DND-41 (cell line): ENCODE measurements at places on chromosomes 7 and 10.

DNA sequence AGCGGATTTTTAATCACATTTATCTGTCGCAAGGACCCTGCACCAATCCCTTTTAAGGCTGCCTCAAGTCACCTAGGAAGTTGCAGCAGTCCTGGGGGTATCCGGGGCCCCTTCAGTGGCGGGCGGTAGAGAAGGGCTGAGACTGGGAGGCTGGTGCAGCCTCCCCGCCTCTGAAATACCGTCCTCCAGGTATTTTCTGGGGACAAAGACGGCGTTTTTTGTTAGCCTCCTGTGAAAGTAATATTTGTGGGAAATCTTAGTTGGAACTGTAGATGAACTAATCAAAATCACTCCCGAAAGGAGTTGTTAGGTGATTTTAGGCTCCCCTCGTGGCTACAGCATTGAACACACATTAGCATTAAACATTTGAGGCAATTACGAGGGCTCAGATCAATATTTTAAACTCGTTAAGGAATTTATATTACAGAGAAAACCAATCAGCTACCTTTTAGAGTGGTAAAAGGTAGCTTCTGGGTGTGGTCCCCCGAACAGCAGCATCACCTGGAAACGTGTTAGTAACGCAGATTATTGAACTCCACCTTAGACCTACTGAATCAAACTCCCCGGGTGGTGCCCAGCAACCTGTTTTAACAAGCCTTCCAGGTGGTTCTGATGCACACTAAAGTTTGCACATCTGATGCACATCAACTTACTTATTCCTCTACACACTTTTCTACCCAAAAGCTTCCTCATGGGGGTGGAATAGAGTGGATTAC lies 530 bp upstream of the ANXA7 start:
- H3K4me3 ChIP-seq, result peak overlapping the region; percentile 74
- no peak for DNase-seq
- H3K4me1 ChIP-seq, result peaks cover 19% of the 10 kb centered on the region
- no peaks in the 10 kb centered on the region for H3K27me3 ChIP-seq

- H3K36me3 ChIP-seq, result peaks cover 20% of the 10 kb centered on the region
- H3K27ac ChIP-seq, result no peak overlapping the region
- no peak overlapping the region for H3K4me3 ChIP-seq
- no peaks in the 10 kb centered on the region for H3K27me3 ChIP-seq
Measured at GRCh38 chr7:107213193-107213788, 44.5 kb downstream of the HBP1 start.

DNA sequence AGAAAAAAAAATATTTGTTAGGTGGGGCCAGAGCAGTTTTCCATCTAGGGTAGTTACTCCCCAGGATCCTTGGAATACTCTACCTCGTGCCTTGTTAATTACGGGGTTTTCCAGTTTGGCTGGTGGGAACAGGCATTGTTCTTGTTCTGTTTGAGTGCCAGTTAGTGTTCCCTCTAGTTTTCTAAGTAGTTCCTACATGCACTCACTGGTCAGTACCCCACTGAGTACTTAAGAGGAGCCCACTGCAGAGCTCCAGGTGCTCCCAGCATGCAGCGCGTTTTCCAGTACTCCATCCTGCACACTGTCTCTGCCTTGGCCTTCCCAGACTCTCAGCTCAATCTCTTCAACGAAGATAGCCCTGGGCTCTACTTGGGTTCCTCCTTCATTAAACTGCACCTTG lies 58.0 kb downstream of the AHCYL2 start:
- H3K27me3 ChIP-seq, result no peaks in the 10 kb centered on the region
- H3K4me1 ChIP-seq, result no peaks in the 10 kb centered on the region
- H3K27ac ChIP-seq, result no peak overlapping the region
- no peak overlapping the region for H3K4me3 ChIP-seq

- no peak overlapping the region for H3K27ac ChIP-seq
- no peak for DNase-seq
- no peak overlapping the region for H3K4me3 ChIP-seq
- H3K4me1 ChIP-seq, result no peaks in the 10 kb centered on the region
- peaks cover 3% of the 10 kb centered on the region for H3K27me3 ChIP-seq
- no peaks in the 10 kb centered on the region for H3K36me3 ChIP-seq
Measured at GRCh38 chr10:78473006-78473405, 439.3 kb downstream of the RPS24 start.

DNA sequence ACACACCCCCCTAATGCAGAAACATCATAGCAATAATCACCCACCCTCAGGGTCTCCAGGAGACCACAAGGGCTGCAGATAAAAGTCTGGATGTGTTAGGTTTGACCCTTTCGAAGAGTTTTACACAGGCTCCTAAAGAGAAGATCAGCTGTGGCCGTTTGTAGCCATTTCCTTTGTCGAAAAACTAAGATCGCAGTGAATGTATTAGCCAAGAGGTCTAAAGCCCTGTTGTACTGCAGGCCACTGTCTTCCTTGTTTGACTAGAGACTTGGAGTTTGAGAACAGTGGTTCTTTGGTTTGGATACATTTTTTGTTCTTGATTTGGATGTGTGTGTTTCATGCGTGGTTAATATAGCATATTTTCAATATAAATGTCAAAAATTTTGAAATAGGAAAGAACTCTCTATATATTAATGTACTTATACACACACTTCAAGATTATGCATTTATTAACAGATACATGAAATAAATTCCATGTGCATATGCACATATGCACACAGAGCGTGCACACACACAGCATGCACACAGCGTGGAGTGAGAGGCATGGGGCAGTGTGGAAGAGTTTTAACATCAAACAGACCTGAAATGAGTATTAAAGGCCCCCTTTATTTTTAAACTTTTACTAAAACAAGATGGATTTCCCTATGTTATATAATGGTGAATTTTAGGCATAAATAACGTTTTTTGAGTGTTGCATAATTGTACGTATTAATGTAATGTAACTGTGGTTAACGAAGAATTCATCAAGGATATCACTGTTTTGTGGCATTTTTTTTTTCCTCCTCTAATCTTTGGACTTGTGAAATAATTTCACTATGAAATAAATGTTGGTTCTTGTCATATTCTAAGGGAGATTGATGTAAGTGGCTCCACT lies 2.2 kb downstream of the IKZF1 start:
- DNase-seq, result peak; percentile 46
- H3K27me3 ChIP-seq, result no peaks in the 10 kb centered on the region
- H3K4me3 ChIP-seq, result peak overlapping the region; percentile 53

DNA sequence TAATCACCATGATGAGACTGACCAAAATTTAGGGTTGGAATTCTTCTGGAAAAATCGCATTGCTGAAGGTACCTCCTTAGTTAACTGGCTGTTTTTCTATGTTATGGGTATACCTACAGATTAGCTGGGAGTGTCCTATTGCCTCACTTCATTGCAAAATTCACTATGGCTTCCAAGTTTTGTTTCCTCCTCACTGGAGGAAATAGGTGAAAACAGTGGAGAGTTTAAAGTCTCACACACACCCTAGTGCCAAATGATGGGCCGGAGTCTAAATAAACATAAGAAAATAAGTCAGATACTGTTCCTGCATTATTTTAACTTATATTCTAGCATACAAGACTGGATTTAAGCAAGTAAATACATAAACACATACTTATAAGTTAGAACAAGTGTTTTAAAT lies 98.2 kb downstream of the AHR start:
- H3K4me1 ChIP-seq, result no peaks in the 10 kb centered on the region
- no peak for DNase-seq
- no peaks in the 10 kb centered on the region for H3K27me3 ChIP-seq
- H3K27ac ChIP-seq, result no peak overlapping the region
- no peak overlapping the region for H3K4me3 ChIP-seq

DNA sequence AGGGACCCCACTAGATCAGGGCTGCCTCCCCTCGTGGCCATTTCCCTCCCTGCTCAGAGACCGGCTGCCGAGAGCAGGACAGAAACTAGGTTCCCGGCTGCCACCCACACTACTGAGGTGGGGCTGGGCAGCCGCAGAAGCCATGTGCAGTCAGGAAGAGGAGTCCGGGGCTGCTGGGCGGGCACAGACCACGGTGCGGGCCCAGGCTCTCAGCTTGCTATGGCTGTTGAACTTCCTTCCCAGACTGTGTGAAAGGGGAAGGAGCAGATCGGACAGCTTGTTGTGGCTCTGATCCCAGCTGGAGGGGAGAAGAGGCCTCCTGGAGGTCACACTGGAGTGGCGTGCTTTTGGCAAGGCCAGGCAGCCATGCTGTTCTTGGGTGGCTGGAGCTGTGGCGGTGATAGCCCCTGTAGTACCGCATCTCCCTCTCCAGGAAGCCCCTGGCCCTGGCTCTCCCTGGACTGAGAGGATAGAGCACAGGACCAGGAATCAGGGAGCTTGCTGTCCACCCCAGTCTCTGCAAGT lies 56.8 kb downstream of the HK1 start:
- no peak overlapping the region for H3K27ac ChIP-seq
- DNase-seq, result no peak
- H3K36me3 ChIP-seq, result peaks cover 4% of the 10 kb centered on the region; the same call in 1 of the 2 replicates

DNA sequence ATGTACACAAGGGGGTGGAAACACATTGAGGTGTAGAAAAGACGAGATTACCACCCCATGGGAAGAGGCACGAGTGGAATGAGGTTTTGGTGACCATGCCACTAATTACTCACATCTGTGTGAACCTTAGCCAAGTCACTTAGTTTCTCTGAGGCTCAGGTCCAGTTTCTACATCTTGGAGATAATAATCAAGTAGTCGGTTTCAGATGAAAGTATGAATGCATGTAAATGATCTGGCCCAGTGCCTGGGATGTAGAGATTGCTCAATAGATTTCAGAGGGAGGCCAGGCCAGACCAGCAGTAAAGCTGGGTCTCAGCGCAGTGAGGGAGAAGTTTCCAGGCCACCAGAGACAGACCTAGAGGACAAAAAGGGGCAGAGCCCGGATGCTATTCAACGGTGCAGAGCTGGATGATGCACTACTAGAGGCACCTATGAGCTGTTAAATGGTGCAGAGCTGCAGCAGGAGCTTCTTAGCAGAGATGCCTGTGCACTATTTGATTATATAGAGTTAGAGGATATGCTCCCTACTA lies 725.1 kb downstream of the GRID1 start:
- H3K36me3 ChIP-seq, result no peaks in the 10 kb centered on the region
- no peaks in the 10 kb centered on the region for H3K4me1 ChIP-seq
- peaks cover 2% of the 10 kb centered on the region for H3K27me3 ChIP-seq
- no peak overlapping the region for H3K4me3 ChIP-seq
- DNase-seq, result no peak
- H3K27ac ChIP-seq, result no peak overlapping the region

DNA sequence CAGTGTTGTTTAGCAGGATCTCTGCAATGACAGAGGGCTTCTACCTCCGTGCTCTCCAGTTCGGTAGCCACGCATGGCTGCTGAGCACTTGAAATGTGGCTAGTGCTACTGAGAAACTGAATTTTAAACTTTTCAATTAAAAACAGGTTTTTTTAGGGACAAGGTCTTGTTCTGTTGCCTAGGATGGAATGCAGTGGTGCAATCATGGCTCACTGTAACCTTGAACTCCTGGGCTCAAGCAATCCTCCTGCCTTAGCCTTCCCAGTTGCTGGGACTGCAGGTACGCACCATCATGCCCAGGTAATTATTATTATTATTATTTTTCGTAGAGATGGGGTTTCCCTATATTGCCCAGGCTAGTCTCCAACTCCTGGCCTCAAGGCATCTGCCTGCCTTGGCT lies 13.4 kb upstream of the SFRP5 start:
- peaks cover 8% of the 10 kb centered on the region for H3K4me1 ChIP-seq
- no peak for DNase-seq
- no peak overlapping the region for H3K4me3 ChIP-seq
- no peaks in the 10 kb centered on the region for H3K36me3 ChIP-seq
- H3K27ac ChIP-seq, result no peak overlapping the region

GRCh38 chr10:49157229-49157628 lies 23.4 kb upstream of the FAM170B start:
- DNase-seq, result no peak
- peaks cover 20% of the 10 kb centered on the region for H3K4me1 ChIP-seq
- no peaks in the 10 kb centered on the region for H3K27me3 ChIP-seq
- H3K4me3 ChIP-seq, result no peak overlapping the region
- H3K27ac ChIP-seq, result no peak overlapping the region

DNA sequence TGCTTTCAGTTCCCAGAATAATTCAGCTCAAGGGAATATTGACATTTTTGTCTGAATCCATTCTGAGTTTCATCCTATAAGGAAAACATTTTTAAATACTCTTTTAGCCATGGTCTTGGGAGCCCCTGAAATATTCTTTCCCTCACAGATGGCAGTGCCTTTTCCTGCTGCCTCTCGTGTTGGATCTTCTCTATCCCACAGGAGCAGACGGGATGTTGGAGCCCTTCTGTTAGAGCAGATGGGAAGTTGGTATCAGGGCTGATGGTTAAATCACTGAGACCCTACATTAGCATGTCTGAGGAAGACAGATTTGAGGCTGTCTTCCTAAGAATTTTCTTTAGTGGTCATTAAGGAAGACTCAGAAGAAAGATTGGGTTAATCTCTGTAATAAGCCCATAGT lies 737.8 kb downstream of the LRMDA start:
- H3K36me3 ChIP-seq, result no peaks in the 10 kb centered on the region
- no peaks in the 10 kb centered on the region for H3K27me3 ChIP-seq
- no peak for DNase-seq
- H3K27ac ChIP-seq, result no peak overlapping the region

DNA sequence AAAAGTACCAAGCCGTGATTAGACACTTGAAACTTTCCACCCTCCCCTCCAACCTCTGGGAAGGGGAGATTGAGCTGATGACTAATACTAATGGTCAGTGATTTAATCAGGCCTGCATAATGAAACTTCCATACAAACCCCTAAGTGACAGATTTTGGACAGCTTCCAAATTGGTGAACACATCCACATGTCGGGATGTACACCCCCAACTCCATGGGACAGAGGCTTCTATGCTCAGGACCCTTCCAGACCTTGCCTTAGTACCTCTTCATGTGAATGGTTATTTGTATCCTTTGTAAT lies 4.8 kb downstream of the NUB1 start:
- no peaks in the 10 kb centered on the region for H3K27me3 ChIP-seq
- no peak overlapping the region for H3K4me3 ChIP-seq
- no peak overlapping the region for H3K27ac ChIP-seq

- no peak for DNase-seq
- no peaks in the 10 kb centered on the region for H3K27me3 ChIP-seq
- peaks cover 79% of the 10 kb centered on the region for H3K36me3 ChIP-seq
- no peak overlapping the region for H3K27ac ChIP-seq
Measured at GRCh38 chr10:73850863-73851461, 23.4 kb downstream of the CAMK2G start.

DNA sequence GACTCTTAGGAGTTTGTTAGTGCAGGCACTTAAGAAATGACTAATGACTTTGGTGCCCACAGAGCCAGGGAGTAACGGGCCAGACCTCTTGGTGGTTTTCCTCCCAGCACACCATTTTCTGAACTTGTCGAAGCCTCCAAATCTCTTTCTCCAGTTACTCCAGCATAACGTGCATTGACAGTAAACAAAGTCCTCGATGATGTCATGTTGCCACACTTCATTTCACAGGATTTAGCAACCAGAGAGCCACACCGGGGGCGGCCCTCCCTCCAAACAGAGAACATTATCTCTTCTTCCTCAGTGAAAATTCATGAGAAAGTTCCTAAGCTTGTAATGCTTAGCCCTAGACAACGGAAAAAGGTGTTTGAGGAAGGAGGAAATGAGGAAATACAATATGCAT lies 4.0 kb upstream of the SVOPL start:
- H3K27me3 ChIP-seq, result no peaks in the 10 kb centered on the region
- H3K36me3 ChIP-seq, result no peaks in the 10 kb centered on the region
- H3K27ac ChIP-seq, result no peak overlapping the region
- H3K4me1 ChIP-seq, result no peaks in the 10 kb centered on the region
